ENCODE measurements at places on chromosomes 3 and 15. TPM values are rescaled to one million over a fixed set of nuclear protein-coding genes. Genes with fewer than 3 reads are reported as not detected.

ALDH1A3 gene
- not detected for polyA plus RNA-seq

ITGA11 gene
- polyA plus RNA-seq = 0.02 TPM

MEGF11 gene
- not detected for polyA plus RNA-seq

KIF23 gene
- not detected for polyA plus RNA-seq

ATP2C1 gene
- 8.7 TPM for polyA plus RNA-seq

DNA sequence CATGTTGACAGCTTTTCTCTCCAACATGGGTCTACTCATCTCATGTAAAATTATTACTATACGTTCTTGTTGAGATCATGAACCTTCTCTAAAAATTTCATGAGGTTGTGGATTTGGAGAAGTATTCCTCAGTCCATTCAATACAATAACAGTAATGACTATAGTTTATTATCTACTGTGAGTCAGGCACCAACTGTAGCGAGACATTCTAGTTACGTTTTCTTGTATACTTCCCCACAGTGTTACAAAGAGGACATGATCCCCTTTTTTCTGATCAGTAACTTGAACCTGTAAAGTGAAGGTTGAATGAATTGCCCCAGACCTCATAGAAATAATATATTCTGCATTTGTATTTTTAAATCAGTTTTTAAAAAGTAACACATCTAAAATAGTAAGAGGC, 76.4 kb downstream of the AKAP13 start:
- DNase-seq = no peak
- no peaks in the 10 kb centered on the region for H3K36me3 ChIP-seq
- peaks cover 3% of the 10 kb centered on the region for H3K4me1 ChIP-seq
- H3K4me3 ChIP-seq = no peak overlapping the region
- H3K27ac ChIP-seq = no peak overlapping the region
- no peaks in the 10 kb centered on the region for H3K27me3 ChIP-seq

FANCD2OS gene
- not detected for polyA plus RNA-seq
